ENCODE measurements at places on chromosomes 7 and 10.

DNA sequence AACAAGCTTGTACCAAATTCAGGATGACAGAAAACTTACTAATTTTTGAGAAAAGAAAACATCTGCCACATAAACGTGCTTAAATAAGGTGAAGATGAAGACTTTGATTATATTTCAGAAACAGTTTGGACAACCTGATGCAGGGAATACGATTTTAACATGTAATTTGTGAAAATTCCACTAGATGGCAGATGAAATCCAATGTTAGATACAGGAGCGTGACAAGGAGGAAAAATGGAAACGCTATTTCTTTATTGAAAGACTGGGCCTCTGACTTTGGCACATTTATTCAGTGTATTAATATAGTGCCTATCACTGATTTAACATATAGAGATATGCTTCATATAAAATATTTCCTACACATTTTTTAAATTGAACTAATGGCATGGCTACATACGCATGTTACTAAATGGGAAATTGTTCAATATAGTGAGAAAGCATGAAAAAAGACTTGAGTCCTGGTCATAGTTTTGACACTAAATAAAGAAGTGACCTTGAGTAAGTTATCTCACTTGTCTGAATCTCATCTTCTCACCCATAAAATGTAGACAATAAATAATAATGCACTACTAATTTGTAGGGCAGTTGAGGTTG lies 60.7 kb downstream of the CD36 start:
- DNase-seq, result peak; percentile 52

GRCh38 chr10:121644501-121644900 lies 46.3 kb upstream of the FGFR2 start:
- DNase-seq, result no peak

GRCh38 chr10:69870591-69870990 lies 68.9 kb downstream of the COL13A1 start:
- DNase-seq, result no peak

DNA sequence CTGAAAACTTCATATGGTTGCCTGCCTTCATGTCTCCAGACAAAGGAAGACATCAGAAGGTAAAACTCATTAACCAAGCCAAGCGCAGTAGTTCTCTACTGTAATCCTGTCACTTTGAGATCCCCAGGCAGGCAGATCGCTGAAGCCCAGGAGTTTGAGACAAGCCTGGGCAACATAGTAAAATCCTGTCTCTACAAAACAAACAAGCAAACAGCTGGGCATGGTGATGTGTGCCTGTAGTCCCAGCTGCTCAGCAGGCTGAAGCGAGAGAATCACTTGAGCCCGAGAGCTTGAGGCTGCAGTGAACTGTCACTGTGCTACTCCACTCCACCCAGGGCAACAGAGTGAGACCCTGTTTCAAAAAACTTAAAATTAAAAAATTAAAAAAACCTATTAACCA lies 467.4 kb upstream of the SORCS1 start:
- no peak for DNase-seq

DNA sequence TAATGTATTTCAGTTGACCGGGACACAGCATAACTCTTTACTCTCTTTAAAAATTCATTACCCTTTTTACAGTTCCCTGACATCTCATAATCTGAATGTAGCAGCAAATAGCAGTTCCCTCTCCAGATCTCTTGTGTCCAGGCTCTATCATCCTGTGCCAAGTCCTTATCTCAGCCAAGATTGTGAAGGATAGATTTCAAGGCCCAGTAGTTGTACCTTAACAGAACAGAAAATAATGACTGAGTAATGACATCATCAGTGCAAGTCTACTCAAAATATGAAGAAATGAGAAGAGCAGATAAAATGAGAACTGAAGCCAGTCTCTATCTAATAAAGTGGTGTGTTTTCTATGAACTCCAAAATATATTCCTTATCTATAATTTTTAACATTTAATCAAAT lies 92.6 kb downstream of the TFEC start:
- no peak for DNase-seq

- DNase-seq, result no peak
These were observed 58.1 kb upstream of the WDR11 start for GRCh38 chr10:120793088-120793487.

- no peak for DNase-seq
These were observed 37.9 kb upstream of the RASGEF1A start for GRCh38 chr10:43304687-43305333.

DNA sequence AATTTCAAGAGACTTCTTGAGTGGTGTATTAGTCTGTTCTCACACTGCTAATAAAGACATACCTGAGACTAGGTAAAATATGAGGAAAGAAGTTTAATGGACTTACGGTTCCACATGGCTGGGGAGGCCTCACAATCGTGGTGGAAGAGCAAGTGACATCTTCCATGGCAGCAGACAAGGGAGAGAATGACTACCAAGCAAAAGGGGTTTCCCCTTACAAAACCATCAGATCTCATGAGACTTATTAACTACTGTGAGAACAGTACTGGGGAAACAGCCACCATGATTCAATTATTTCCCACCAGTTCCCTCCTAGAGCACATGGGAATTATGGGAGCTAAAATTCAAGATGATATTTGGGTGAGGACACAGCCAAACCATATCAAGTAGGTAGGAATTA lies 150.5 kb downstream of the PCDH15 start:
- DNase-seq, result no peak

DNA sequence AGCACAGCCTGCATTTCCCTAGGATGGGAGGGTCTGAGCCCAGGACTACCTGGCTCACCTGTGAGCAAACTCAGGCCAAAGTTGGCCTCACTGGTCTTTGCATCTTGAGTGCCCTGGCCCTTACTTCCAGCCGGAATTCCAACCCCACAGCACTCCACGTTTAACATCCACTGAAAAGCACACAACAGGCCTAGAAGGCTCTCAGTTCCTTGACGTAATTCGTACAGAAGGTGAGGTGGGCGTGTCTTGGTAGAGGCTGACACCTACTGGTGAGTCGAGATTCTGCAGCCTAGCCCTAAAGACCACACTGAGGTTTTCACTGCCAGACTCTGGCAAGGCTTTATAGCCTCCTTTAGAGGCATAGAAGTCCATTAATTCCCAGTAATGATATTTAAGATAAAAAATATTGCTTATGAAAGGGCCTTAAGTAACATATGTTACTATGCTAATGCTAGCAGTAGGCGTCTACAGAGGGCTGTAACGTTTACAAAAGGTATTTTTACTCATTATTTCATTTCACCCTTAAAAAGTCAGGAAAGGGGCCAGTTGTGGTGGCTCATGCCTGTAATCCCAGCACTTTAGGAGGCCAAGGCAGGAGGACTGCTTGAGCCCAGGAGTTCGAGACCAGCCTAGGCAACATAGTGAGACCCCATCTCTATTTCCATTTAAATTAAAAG lies 95.8 kb downstream of the HIP1 start:
- peak; percentile 44 for DNase-seq

- no peak for DNase-seq
These were observed 178.2 kb downstream of the RAPGEF5 start for GRCh38 chr7:22178735-22179134.

DNA sequence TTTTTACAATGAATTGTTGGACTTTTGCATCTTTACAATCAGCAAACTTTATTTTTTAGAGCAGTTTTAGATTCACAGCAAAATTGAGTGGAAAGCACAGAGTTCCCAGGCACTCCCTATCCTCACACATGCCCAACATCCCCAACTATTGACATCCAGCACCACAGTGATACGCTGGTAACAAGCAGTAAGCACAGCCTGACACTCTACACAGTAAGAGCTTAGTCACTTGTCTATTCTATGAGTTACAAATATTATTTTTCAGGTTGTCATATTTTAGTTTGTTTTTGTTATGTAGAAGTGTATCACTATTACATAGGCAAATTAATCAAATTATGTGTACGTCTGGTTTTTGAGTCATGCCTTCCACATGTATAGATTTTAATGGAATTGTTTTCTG lies 27.0 kb upstream of the GIMAP7 start:
- no peak for DNase-seq

Measured in hematopoietic multipotent progenitor cell treated with erythropoietin and hydrocortisone succinate and interleukin-3 and kit ligand, for 17 days (in vitro differentiated cells).